ENCODE measurements at places on chromosomes 7 and 10.

- no peak for DNase-seq
These were observed 22.7 kb downstream of the HKDC1 start for GRCh38 chr10:69242852-69243212.

DNA sequence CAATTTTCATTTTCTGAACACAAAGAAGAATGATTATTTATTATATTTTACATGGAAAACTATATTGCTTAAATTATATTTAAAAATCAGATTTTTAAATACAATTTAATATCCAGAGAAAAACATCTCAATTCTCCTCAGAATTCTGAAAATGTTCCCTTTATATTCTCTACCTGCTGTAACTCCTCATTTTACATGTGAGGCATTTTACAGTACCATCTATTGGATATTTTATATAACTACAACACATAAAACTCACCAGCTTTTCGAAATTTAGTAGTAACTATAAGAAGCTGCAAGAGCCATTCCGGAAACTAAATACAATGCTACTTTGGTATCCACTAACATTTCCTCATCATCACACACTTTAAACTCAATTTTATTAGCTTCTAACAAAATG lies 264.6 kb downstream of the DGKB start:
- DNase-seq: no peak

DNA sequence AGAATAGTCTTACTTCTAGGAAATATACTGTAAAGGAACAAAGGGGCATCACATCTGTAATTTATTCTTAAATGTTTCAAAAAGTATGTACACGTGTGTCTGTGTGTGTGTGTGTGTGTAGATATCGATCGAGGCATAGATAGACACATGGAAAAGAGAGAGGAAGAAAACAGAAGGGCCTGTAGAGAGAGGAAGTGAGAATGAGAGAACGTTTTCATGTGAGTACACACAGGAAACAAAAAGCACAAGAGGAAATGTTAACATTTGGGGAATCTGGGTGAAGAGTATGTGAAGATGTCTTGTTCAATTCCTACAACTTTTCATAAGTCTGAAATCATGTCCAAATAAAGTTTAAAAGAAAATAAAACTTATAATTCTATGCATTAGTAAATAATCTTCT lies 286.5 kb upstream of the SORCS1 start:
- DNase-seq: no peak

- DNase-seq: no peak
These were observed 11.0 kb upstream of the HPS1 start for GRCh38 chr10:98457721-98458120.

- no peak for DNase-seq
These were observed 17.8 kb downstream of the GIMAP8 start for GRCh38 chr7:150468241-150468640.

DNA sequence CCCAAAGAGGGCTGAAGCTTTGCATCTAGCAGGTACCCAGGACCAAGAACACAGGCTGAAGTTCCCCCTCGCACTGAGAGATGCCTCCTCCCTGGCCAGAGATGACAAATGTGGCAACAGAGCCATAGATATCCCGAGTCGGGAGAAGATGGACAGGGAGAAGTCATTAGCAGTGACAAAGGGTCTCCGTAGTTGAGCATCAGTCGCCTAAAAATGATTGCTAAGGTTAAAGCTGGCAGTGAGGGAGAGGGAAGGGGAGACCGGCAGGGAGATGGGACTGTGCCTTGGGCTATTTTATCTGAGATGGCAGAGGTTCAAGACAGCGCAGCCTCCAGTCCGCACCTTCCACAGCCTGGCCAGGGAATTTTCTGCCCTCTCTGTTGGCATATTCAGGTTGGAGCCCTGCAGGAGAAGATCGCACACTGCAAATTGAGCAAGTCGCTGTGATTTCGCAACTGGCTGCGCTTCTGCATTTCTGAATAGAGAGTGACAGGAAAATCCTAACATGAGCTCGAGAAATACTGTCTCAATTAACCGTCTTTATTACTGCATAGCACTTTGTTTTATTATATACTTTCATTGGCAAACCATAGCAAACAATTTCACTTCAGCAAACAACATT lies 238.9 kb upstream of the GPR26 start:
- DNase-seq: no peak

DNA sequence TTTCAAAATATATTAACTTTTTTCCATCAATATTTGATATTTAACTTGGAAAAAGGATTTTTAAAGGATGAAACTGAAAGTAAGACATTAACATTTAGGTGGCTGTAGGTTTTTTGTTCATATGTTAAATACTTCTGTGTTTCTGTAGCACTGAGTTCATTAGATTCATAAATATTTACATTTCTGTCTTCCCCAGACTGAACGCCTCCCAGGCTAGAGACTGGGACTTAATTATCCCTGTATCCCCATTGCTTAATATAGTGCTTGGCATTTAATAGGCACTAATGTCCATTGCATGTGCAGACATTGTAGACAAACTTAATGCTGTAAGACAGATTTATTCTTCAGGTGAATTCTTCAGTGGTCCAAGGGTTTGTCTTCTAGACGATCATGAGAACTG lies 7.4 kb downstream of the PTPN12 start:
- DNase-seq: no peak

DNA sequence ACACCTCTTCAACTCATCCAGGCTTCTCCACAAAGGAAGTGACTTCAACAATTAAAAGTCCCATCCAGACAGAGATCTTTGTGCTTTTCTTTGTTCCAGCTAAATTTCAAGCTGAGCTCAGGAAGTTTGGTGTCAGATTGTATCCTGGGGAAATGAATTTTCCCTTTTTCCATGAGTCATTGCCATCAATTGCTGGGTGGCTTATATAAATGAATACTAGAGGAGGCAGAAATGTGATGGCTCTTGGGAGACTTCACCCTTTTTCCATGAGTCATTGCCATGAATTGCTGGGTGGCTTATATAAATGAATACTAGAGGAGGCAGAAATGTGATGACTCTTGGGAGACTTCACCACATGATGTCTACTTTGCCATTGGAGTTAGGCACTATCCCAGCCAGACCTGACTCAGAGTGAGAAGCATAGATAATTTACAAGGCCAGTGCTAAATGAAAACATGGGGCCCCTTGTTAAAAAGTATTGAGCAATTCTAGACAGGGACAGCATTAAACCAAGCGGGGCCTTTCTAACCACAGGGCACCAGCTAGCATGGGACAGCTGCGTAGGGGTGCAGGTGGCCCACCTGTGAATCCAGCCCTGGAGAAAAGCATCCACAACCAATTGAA lies 339.2 kb upstream of the PODXL start:
- no peak for DNase-seq

DNA sequence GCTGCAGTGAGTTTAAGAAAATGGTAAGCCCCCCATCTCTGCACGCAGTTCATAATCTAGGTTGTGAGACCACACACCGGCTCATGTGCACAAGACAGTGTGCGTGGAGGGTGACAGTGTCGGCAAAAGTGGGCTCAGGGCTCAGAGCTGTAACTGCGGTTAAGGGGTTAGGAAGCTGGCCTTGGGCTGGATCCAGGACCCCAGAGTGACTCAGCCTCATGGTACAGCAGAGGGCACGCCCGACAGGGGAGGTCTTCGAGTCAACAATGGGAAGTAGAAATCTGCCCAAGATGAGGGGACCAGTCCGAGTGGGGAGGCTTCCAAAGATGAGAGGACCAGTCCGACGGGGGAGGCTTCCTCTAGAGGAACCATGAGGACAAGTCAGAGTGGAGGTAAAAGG lies 437.7 kb downstream of the DNAJB6 start:
- no peak for DNase-seq

DNA sequence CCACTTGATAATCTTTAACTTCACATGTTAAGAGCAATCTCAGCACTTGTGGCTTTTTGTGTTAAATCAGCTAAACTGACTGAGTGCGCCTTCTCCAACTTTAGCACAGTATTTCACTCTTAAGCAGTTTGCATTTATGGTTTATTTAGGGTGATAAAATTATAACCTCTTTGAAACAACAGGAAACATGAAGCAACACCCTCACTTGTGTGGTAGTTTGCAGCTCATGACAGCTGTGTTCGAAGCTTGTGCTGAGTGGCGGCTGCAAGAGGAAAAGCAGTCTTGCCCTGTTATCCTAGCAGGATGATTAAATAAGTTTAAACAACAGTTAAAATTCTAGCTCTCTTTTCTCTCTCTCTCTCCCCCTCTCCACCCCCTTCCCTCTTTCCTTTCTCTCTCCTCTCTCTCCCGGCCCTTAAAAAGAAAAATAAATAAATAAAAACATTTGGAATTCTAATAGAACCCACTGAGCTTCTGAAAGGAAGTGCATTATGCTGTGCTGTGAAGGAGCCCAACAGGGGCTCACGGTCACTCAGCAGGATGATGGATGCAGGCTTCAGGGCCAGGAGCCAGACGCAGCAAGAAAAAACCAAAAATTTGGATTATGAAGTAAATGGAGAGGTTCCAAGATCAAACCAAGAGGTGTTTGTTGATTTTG lies 25.2 kb downstream of the OGDH start:
- DNase-seq: no peak

- DNase-seq: no peak
These were observed 50.5 kb upstream of the HBP1 start for GRCh38 chr7:107118109-107118900.

DNA sequence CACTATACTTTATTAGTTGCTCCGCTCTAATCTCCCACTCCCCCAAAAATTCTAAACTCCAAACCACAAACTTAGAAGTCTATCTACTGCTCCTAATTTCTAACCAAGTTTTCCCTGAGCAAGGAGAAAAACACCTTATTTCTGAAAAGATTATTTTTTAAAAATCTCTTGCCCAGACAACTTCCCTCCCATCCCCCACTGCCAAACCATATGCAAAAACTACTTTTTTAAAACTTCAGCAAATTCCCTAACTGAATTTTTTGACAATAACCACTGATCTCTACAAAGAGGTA lies 1.9 kb downstream of the UBE2H start:
- no peak for DNase-seq

- DNase-seq: no peak
These were observed 134.4 kb downstream of the SLC16A9 start for GRCh38 chr10:59575269-59575668.

DNA sequence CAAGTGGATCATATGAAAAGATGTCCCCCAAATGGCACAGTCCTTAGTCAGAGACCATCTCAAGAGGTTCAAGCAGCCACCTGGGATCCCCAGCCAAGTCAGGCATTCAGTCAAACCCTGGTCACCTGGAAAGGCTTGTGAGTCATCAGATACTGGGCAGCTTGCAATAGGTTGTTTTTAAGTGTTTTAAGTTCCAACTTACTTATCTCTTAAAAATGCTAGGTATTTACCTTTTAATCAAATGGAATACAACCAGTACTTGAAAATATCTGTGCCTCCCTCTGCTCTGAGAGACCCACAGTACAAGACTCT lies 262.2 kb downstream of the WDR11 start:
- DNase-seq: no peak

GRCh38 chr7:140643416-140643815 lies 2.8 kb upstream of the DENND2A start:
- no peak for DNase-seq

GRCh38 chr7:77691892-77692491 lies 4.3 kb upstream of the RSBN1L start:
- DNase-seq: no peak

GRCh38 chr7:100367251-100367620 lies 6.1 kb upstream of the PILRA start:
- DNase-seq: no peak

Data from stimulated activated CD8-positive, alpha-beta memory T cell treated with anti-CD3 and anti-CD28 coated beads, Interleukin-2, amount 100 ng/mL, for 1 hour (primary cell).